ENCODE measurements at places on chromosomes 7 and 10. TPM values are rescaled to one million over a fixed set of nuclear protein-coding genes. Genes with fewer than 3 reads are reported as not detected.

LMOD2 gene
- 1.4 TPM for total RNA-seq

DNA sequence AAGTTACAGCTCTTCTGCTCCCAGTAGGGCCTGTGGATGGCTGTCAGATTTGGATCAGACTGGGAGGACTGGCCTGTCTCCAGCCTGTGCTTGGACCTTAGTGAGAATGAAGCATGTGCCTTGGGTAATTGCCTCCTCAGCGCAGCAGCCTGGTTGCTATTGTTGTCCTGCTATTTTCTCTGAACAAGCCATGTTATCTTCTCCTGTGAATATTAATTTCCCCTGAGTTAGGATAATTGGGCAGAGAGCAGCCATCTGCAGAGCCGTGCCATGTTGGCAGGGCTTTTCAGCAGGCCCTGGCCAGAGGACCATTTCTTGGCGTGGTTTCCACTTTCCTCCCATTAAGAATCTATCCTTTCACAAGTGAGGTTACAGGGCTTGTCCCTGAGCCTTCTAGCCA, 497.3 kb downstream of the SORCS3 start:
- DNase-seq, result no peak

DNA sequence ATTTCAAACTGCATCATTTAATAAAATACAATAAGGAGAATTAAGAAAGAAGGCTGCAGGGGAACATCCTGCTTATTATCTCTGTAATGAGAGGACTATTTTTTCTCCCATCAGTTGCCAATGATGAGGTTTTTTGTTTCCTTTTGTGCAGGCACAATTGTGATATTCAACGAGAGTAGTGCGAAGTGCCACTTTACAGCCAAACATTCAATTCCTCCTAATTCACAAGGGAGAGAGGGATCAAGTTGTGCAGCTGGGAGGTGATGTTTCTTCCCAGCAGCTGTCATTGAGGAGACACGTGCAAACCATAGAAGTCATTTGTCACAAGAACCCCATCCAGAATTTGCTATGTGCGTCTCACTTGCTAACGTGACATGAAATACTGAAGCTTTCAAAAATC, 81.6 kb upstream of the ICA1 start:
- DNase-seq, result no peak

GRCh38 chr7:74032191-74032490, 4.2 kb downstream of the ELN start:
- peak; percentile 65 for DNase-seq

DNA sequence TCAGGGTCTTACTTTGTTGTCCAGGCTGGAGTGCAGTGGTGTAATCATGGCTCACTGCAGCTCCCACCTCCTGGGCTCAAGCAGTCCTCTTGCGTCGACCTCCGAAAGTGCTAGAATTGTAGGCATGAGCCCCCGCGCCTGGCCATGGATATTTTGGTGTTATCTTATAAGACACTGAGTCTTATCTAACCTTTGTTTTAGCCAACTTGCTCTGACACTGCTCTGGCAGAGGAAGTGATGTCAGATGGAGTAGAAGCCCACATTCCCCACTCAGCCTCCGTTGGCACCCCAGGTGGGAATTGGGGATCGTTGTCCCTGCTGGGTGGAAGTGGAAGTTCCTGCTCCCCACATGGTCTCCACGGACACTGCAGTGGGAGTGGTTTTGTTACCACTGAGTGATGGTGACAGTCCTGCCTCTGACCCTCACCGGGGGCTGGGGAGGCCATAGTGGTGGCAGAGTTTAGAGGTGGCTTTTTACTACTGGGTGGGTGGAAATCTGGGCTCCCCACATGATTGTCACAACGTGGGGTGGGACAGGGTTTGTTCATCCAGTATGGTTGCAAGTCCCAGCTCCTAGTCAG, 98.9 kb downstream of the ANKRD61 start:
- DNase-seq, result no peak

PDE6C gene
- 1.2 TPM for total RNA-seq

GRCh38 chr7:127678947-127679346, 27.0 kb downstream of the SND1 start:
- peak; percentile 62 for DNase-seq

DNA sequence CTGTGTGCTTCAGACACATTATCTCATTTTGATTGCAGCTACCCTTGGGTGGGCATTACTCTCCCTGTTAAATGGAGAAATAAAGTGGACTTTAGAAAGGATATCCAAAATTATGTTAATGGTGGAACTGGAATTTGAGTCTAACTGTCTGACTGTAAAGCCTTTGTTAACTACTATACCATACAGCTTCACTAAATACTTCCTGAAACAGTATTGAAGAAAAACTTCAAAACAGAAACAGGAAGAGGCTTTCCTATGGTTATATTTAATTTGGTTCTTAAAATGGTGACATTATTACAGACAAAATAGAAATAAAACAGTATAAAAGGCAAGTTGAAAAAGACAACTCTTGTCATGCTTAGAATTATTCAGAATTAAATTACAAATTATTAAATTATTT, 25.0 kb downstream of the SPAG6 start:
- DNase-seq, result no peak

DNA sequence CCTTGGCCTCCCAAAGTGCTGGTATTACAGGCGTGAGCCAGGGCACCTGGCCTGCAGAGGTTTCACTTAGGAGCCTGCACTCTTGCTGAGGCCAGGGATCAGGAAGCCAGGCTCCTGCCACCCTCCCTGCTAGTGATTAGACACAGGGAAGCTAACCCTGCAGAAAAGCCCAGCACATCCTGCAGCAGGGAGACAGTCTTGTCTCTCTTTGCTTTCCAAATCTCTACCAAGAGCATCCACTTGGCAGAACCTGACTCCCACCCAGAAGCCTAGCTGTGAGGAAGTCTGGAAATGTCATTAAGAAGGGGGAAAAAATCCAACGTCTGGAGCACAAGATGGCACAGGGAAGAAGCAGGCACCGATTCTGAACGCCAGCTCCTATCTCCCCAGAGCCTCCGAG, 8.0 kb upstream of the FAM171A1 start:
- no peak for DNase-seq

- DNase-seq, result no peak
These were observed 12.5 kb downstream of the DENND10 start for GRCh38 chr10:119116326-119116951.

DNA sequence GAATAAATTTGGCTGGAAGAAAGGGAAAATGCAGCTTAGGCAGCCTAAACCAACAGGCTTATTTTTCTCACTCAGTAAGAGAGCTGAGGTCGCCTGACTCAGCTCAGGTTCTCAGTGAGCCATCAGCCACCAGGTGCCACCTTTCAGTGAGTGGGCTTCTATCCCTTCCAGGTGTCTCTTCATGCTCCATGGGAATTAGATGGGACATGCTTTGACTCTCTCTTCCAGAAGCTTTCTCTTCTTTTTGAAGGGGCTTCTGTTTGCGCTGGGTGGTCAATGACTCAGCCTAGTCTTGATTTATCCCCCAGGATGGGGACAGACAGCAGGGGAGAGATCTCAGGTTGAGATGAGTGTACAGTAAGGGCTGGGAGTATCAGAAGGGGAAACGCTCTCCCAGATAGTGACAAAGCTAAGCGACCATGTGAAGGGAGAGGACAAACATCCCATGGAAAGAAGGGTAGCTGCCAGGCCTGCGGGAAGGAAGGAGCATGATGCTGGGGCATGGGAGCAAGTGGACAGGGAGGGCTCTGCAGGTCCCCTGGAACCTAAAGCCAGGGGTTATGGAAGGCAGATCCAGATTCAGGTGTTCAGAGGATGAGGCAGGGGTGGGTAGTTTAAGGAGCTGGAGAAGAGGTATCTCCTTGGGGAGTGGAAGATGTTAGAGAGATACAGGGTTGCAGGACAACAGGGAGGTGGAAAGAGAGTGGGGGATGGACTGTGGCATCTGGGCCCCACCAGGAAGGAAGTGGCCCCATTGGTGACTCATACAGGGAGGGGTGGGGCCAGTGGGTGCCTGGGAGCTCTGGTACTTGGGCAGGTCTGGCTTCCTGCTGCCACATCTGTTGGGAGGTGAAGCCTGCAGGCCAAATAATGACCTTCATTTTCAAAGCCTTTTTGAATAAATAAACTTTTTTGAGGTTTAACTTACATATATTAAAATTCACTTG, 32.5 kb downstream of the OGDH start:
- DNase-seq, result peak; percentile 57

DNA sequence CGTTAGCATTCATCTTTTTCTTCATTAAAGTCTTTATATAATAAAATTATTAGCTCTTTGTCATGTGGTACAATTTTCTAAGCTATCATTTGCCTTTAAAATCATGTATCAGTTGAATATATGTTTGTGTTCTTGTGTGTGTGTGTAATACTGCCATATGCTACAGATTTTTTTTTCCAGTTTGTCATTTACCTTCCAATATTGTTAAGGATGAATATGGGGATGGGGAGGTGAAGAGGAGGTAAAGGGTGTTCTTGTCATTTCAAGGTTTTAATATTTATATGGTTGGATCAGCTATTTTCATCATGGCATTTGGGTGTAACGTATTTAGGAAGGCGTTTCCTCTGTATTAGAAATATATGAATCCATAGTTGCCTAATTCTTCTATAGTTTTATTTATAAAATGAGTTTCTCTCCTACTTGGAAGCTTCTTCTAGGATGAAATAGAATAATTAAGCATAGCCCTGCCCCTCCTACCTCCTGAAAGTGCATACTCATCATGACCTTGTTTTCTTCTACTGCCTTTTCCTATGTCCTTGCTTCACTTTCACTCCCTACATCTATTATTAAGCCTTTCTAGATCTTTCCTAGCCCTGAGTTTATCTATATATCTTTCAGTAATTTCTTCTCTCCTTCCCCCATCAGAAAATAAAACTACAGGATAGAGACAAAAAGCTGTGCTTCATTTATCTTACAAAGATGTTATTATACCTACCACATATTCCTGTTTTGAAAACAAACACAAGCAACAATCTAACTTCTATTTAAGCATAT, 25.1 kb downstream of the RAB18 start:
- no peak for DNase-seq

ADAM22 gene
- 5.5 TPM for total RNA-seq

METTL27 gene
- total RNA-seq, result not detected

- DNase-seq, result no peak
These were observed 13.7 kb upstream of the SAMD8 start for GRCh38 chr10:75097666-75098285.

- peak; percentile 9 for DNase-seq
These were observed 37.6 kb downstream of the MCU start for GRCh38 chr10:72729528-72729927.

TMEM270 gene
- not detected for total RNA-seq

- DNase-seq, result no peak
These were observed 22.8 kb downstream of the GNA12 start for GRCh38 chr7:2821161-2821841.

DNA sequence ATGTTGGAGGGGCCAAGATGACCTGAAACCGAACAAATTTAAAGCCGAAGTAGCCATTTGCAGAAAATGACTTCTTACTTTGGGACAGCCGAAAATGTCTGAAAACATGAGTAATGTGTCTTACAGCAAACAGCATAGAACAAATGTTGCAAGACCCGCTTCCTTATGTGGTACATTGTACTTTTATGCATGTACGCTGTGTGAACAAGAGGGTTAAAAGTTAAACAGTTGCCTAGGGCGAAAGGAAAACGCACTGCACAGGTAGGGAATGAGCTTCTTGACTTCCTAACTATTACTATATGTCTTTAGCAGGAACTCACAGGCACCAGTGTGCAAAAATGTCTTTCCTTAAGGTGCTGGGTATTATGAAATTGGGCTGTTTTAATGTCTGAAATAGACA, 303.5 kb upstream of the MGMT start:
- peak; percentile 27 for DNase-seq

ARID5B gene
- 81.9 TPM for total RNA-seq

DNA sequence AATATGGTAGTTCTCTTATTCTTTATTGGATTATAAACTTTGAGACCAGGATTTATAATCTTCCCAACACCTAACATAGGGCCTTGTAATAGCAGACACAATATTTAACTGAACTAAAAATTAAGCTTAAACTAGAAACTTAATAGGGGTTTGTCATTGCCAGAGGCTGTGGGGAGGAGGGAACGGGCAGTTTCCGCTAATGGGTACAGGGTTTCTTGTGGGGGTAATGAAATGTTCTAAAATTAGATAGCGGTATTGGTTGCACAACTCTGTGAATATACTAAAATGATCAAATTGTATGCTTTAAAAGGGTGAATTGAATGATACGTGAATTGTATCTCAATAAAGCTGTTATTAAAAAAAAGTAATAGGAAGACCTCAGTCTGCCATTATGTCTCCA, 45.4 kb downstream of the NT5C2 start:
- DNase-seq, result no peak

DNA sequence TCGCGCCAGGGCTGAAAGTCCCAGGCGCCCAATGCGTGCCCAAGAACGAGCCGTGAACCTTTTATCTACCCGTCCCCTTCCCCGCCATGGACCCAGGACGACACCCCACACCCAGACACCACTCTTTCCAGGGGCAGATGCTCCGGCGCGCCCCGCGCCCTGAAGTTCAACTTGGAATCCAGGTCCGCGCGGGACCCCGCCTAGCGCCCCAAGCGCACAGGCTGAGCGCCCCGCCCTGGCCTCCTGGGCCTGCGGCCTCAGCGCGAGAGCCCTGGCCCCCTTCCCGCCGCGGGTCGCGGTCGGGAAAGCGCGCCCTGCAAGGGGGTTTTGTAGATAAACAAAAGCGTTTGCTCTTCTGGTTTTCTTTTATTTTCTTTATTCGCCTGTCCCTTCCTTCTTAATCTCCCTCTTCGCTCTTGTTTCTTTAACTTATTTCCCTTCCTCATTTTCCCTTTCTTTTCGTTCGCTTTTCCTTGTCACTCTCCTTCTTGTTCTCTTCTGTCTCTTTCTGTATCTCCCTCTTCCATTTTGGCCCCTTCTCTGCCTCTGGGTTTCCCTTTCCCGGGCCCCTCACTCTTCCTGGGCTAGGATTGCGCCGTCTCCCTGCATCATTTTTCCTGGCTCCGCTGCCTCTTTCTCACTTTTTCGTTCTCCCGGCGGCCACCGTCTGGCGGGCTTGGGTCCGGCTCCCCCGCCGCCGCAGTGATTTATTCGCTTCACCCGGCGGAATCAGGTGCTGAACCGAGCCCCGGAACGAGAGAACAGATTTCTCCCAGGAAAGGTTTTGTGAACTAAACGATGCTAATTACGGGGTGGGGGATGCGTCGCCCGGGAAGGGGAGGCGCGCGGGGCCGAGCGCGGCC, 15.3 kb upstream of the PAX2 start:
- DNase-seq, result no peak

DNA sequence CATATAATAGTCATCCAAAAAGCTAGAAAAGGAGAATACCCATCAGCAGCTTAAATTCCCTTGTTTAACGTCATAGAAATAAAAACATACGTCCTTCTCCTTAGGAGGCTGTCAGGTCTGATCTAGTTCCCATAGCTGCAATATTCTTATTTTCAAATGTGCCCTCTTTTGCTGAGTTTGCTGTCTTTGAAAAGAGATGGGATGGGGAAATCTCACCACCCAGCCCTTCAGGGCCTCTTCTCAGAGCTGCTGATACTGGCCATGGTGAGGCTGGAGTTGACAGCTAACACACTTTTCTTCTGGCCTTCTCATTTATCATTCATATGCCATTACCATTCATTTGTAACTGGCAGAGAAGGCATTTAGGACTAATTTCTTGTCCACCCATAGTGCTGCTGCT, 5.1 kb upstream of the PCGF5 start:
- no peak for DNase-seq

DNA sequence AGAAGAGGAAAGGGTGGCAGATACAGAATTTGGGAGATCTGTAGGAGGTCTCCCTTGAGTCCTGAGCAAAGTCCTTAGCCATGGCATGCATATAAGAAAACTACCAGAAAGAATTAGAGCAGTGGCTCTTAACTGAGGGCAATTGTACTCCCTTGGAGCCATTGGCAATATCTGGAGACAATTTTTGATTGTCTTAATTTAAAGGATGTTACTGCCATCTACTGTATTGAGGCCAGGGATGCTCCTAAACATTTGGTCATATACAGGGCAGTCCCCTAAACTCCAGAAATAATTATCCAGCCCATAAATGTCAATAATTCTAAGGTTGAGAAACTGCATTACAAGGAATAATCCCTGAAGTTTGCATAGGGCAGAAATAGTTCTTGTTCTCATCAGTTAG, 136.4 kb upstream of the ODAD2 start:
- no peak for DNase-seq

Measured in umbilical cord (tissue), 2 donors.